ENCODE measurements at places on chromosomes 7 and 10.

- no peak for DNase-seq
Measured at GRCh38 chr7:27946351-27946750, 206.4 kb downstream of the TAX1BP1 start.

GRCh38 chr7:2379161-2379560 lies 24.2 kb upstream of the CHST12 start:
- no peak for DNase-seq

- no peak for DNase-seq
Measured at GRCh38 chr10:89129911-89130310, 77.2 kb downstream of the CH25H start.

GRCh38 chr10:62512732-62513475 lies 138.7 kb downstream of the ZNF365 start:
- DNase-seq: no peak

DNA sequence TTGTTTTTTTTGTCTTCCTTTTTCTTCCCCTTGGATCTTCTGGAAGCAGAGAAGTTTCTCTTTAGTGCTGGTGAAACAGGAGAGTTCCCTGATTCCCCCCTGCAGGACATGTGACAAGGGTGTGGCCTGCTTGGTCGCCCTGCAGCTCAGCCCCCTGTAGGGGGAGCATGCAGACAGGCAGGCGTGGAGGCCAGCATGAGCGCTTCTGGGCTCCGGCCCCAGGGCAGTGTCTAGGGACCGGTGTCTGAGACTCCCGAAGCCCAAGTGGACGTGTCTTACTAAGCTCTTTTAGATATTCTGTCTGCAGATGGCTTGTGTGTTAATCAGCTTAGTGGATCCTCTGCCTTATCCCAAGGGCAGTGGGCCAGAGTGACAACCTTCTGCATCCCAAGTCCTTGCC lies 26.1 kb downstream of the PRSS58 start:
- DNase-seq: no peak

- DNase-seq: no peak
Measured at GRCh38 chr7:100061518-100062193, 12.1 kb downstream of the ZSCAN21 start.

- DNase-seq: no peak
Measured at GRCh38 chr10:28823501-28824075, 146.3 kb downstream of the BAMBI start.

- DNase-seq: no peak
Measured at GRCh38 chr7:69934144-69934903, 336.0 kb downstream of the AUTS2 start.

DNA sequence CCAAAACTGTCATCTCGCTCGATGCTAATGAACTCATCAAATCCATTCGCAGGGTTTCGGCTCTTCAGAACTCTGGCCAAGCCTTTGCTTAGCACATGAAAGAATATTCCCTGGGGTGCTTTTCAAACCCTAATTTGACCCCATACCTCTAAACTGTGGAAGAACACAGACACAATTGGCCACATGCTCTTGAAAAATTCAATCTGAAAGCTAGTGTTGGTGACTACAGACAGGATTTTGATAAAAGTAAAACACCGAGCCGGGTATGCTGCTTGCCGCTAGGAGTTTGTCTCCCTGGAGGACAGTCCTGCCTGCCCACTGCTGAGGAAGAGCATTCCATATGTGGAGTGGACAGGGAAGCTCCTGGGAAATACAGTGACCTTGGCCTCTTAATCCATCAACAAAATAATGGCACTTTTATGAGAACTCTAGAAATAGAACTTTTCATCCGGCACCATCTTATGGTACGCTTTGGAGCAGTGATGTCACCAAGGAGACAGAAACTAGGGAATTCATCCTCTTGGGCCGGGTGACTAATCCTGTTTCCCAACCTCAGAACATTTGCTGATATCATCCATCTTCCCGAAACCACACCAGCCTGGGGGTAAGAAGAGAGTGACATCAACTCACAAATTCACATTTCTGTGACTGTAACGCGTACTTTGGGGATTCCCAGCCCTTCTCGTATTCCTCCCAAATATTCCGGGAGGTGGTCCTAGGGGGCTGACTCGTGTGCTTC lies 34.2 kb downstream of the MTURN start:
- no peak for DNase-seq

DNA sequence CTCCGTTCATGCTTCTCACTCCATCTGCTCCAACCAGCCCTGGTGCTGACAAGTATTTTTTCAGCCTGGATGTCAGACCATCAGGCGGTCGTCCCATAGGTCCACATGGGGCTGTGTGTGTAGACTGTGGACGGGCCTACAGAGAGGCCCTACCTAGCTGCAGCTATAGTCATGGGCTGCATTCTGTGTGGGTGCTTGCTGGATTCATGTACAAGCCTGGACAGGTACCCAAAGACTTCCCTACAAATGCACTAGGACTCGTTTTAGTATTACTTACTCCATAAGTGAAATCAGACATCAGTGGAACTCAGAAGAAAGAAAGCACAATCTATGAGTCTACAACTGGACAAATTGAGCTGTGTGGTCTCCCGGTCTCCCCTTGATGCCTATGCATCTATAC lies 146.8 kb downstream of the PKD1L1 start:
- DNase-seq: no peak

DNA sequence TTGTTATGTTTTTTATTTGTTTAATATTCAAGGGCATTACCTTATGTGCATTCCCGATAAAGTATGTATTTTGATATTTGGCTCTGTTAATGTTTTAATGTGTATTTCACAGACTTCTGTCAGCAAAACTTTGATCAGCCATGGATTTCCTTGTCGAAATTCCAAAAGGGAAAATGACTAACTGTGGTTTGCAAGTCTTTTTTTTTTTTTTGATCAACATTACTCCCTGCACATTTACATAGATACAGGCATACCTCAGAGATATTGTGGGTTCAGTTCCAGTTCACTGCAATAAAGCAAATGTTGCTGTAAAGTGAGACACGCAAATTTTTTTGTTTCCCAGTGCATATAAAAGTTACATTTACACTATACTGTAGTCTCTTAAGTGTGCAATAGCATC lies 351.9 kb downstream of the CXCL12 start:
- DNase-seq: no peak

GRCh38 chr7:38855867-38856266 lies 53.1 kb downstream of the VPS41 start:
- DNase-seq: no peak

GRCh38 chr7:134297489-134297888 lies 19.2 kb downstream of the SLC35B4 start:
- DNase-seq: no peak

- DNase-seq: no peak
Measured at GRCh38 chr7:40647719-40648118, 512.9 kb downstream of the SUGCT start.

DNA sequence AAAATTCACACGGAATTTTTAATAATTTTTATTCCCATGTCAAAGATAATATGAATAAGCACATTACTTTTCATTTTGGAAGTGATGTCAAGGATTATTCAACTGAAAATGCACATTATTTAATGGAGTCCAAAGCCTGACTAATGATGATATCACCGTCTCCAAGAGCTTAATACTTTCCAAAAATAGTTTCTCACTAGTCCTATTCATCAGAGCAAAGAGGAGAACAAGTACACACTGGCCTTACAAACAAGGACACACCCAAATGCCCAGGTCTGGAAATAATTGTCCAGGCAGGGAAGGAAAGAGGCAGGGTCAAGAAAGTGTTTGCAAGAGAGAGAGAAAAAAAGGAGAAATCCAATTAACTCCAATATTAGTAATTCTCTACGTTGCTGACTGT lies 216.8 kb upstream of the CCDC6 start:
- no peak for DNase-seq

- no peak for DNase-seq
Measured at GRCh38 chr7:73893342-73894101, 32.6 kb downstream of the TMEM270 start.

GRCh38 chr7:28922624-28923331 lies 35.4 kb downstream of the TRIL start:
- peak; percentile 13 for DNase-seq

GRCh38 chr7:27933671-27934565 lies 194.0 kb downstream of the TAX1BP1 start:
- no peak for DNase-seq

DNA sequence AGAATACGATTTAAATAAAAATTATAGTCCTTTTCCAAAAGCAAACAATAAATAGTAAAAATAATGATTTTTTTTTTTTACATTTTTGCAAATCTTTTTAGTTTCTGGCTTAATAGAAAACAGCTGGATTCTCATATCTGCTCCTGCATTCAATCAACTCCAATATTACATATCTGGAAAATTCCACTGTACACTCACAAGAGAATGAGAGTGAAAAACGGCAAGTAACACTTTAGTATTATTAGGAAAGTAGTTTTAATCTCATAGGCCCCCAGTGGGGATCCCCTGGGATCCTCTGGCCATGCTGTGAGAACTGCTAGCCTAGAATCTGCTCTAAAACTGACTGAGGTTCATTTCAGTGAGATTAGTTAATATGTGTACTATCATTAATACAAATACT lies 128.6 kb upstream of the LRRN3 start:
- no peak for DNase-seq

DNA sequence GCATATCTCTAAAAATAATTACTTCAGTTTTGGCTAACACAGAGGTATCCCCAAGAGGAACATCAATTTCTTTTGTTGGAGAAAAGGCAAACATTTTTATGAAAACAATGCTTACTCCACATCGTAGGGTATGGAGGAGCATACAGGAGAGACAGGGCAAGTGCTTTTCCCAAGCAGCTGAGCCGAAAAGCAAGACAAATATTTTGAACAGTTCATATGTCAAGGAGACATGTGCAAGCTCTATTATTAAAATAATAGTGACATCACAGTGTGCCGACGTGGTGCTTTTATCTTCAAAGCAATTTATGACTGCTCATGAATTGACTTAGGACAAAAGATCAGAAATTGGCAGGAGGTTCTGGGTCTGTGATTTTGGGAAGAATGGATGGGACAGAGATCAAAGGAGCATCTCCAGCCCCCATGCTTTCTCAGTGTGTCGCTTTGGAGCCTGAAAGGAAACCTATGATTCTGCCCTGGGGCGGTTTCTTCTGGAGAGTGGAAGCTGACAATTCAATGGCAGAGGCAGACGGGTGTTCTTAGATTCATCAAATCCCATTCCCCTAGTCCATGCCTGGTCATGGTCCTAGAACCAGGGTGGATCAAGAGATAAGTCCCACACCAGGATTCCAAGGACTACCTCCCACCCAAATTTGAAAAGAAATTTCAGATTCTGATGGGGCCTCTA lies 97.1 kb downstream of the JCAD start:
- DNase-seq: no peak

Measured in stimulated activated naive B cell treated with anti-CD40 and anti-IgM and Interleukin-4, amounts not matched to agents 10 μg/mL and 1 μg/mL and 100 μg/mL, for 72 hours (primary cell).